Caudate nucleus (tissue), 63 donors: ENCODE measurements at places on chromosomes 5 and 9.

DNA sequence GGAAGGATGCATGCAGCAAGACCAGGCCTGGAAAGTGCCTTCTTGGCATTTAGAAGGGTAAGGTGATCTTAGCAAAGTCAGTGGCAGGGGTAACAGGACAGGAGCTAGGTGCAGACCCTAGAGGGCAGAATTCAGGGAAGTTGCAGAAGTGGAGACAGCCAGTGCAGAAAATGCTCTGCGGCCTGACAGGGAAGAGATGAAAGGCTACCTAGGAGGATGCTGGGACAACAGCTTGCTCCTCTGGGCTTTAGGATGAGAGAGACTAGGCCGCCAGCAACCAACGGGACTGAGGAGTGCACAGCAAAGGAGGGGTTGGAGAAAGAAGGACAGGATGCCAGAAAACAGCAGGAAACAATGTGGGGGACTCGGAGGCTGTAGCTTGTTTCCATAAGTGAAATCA, 219.9 kb downstream of the FSTL4 start:
- DNase-seq: no peak

GRCh38 chr5:14167211-14167845, 24.2 kb downstream of the TRIO start:
- DNase-seq: no peak

- no peak for DNase-seq
Observed at GRCh38 chr5:156051972-156052371, 275.0 kb upstream of the SGCD start.

GRCh38 chr9:69273161-69273560, 51.9 kb upstream of the ENTREP1 start:
- no peak for DNase-seq

DNA sequence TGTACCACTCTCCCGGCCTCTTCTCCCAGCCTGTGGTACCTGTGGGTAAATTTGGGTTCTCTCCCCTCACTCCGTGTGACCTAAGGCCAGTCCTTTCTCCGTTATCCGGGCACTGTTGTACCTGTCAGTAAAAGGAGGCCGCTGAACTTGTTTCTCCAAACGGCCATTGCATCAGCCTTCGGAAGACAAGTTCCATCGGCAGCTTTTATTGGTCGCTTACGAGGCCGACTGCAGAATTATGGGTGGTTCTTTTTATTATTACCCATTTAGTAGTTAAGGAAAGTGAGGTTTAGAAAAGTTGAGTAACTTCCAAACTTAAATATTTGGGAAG, 558 bp downstream of the GRPEL2 start:
- DNase-seq: no peak

DNA sequence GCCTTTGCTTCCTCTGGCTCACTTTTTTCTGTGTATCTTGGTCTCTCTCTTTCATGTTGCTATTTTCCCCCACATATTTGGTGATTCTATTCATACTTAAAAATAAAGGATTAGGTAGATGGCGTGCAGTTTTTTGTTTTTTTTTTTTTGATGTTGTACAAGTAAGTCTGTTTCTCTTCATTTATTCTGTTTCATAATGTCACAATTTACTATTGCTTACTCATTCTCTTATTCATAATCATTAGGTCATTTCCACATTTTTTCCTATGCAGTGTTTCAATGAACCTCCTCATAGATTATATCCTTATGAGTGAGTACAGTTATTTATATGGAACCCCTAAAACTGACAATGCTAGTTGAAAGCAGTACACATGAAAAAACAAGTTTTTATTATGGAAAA, 136.3 kb downstream of the APBA1 start:
- no peak for DNase-seq

DNA sequence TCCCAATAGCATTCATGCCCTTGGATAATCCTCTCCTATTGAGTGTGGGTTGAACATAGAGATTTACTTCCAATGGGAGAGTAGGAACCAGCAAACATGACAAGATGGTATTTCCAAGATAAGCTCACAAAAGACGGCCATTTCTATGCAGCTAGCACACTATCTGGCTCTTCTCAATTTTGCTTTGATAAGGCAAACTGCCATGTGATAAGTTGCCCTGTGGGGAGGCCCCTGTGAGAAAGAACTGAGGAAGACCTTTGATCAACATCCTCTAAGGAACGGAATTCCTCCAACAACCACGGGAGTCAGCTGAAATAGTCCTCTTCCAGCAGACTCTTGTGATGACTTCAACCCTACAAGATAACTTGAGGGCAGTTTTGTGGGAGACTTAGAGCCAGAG, 211.9 kb upstream of the TRPM3 start:
- DNase-seq: no peak
